Vagina (tissue), 2 donors: ENCODE measurements at places on chromosomes 5 and 9. TPM values are rescaled to one million over a fixed set of nuclear protein-coding genes. Genes with fewer than 3 reads are reported as not detected.

GRHPR gene
- total RNA-seq = 134 TPM

SPACA9 gene
- 2.7 TPM for total RNA-seq

PCDHB12 gene
- total RNA-seq = 2.5 TPM

PCDHGA2 gene
- total RNA-seq = 6.1 TPM

GPX8 gene
- total RNA-seq = 22.1 TPM

DNA sequence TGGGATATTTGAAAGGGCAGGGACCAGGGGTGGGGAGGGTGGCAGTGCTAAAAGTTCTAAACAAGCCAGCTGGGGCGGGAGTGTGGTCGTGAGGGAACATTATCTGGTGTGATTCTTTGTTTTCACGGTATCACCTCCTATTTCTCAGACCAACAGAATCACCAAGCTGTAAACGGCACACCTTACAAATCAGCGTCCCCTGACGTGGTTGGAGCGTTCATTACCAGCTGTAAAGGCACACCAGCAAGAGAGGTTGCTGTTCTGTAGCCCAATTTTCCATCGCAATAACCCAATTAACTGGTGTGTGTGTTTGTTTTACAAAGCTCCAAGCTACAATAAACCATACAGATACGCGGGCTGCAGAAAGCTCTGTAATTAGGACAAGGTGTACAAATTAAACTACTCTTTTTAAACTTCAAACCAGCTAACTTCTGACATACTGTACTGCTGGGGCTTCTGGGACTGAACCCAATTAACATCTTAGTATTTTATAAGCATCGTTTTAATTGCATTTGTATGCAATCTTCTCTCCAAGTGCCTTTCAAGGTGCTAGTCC is 303.6 kb upstream of the CLINT1 start:
- no peak for DNase-seq

DNA sequence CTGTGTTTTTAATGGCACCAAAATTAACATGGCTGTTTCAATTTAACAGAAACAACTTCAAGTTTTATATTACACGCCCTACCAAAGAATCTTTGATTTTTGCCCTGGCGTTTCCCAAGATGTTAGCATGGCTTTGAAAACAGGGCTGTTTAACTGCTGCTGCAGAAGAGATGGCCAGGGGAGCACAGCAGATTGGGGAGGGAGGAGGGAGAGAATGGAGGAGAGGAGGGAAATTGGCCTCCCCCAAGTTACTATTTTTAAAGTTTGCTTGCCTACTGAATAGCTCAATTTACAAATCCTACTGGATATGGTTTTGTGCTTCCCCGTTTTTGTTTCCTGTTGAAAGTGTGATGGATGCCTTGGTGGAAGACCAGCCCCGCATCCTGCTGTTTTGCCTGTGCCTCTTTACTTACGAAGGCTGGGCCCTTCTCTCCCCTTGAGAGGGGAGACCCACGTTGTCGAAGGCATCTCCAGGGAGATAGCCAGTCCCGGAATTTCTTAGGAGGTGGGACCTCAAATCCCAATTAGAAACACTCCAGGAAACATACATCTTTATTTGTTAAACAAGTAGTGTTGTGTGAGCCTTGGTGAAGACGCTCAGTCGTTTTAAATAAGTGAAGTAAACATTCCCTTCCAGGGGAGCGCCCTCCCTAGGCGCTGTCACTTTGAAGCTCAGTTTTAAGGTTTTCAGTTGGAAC is 98.6 kb downstream of the AOPEP start:
- no peak for DNase-seq

DNA sequence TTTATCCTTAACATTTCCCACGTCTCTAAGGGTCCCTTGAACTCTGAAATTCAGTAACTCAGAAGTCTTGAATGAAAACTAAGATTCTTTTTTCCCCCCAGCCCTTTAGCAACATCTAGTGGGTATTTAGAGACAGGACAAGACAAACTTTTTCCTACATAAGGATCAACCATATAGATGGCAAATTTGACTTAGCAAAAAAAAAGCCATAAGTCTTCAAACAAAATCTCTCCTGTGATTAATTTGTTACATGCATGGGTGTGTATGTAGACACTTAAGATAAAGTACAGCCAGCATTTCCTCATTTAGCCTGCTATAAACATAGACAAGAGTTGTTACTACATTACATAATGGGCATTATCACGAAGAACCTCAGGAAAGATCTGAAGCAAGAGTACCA is 29.1 kb upstream of the ANKRD31 start:
- no peak for DNase-seq
